ENCODE measurements at places on chromosomes 2 and 18. TPM values are rescaled to one million over a fixed set of nuclear protein-coding genes. Genes with fewer than 3 reads are reported as not detected.

GRCh38 chr2:190910341-190911136, 29.9 kb downstream of the GLS start:
- no peak for DNase-seq

Gene IL1F10
- not detected for total RNA-seq

Gene NT5DC4
- not detected for total RNA-seq

DNA sequence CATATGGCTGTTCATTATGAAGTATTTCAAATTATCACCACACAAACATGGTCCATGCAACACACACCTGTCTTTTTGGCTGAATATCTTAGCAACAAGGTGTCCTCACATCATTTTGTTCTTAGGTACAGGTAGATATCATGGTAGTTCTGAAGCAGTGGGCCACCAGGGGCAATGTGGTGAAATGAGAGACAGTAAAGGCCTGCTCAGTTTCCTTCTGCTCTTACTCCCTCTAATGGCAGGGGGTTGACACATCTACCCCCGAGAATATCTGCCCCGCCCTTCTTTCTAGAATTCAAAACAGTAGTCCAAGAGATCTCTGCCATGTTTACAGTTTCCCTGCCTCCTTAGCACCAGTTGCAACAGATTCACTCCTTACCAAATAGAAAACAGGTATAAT, 147.0 kb upstream of the KLHL14 start:
- DNase-seq, result no peak

Gene RGPD3
- not detected for total RNA-seq

- DNase-seq, result no peak
Measured at GRCh38 chr2:168345601-168346000, 98.2 kb upstream of the STK39 start.

GRCh38 chr2:134674687-134675086, 44.1 kb downstream of the TMEM163 start:
- no peak for DNase-seq

- DNase-seq, result no peak
Measured at GRCh38 chr2:237870754-237871651, 11.6 kb downstream of the RAMP1 start.

DNA sequence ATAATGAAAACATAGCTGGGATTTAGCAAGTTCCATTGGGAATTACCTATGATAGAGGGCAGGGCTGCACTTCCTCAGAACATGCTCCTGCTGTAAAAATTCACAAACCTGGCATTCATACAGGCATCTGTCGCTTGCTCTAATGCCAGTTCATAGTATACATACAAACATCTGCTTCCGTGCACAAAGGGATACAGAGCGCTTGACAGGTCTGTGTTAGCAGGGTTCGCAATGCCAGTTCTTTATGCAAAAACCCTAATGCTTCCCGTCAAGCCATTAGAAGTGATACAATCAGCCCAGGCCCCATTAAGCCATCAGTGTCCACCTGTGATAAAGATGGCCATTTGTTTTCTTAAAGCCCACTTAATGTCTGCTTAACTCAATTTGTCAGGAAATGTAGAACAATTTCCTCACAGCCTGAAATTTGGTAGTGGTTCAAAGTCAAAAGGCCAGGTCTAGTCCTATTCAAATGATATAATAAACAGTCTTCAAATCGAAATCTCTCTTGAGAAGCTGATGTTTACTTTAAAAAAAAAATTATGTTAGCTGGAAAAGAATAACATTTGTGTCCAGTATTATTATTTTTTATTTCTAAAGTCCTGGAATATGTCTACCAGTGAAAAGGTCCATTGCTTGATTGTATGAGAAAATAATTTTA, 556.3 kb downstream of the ARHGAP15 start:
- DNase-seq, result no peak

- no peak for DNase-seq
Measured at GRCh38 chr2:233833345-233833744, 21.0 kb downstream of the HJURP start.

Gene SIGLEC15
- total RNA-seq, result 0.19 TPM

DNA sequence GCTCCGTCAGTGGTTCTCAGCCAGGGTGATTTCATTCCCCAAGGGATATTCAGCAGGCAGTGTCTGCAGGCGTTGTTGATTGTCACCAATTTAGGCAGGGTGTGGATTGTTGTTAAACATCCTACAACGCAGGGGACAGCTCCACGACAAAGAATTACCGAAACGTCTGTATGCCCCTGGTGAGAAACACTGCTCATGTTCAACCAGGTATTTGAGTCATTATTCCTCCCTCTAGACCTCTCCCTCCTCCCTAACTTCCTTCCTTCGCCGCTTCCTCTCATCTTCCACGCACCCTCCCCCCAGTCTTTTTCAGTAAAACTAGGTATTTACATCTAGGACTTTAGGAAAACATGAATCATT, 50.8 kb downstream of the NCK2 start:
- no peak for DNase-seq

- no peak for DNase-seq
Measured at GRCh38 chr2:200422071-200422470, 87.8 kb downstream of the KCTD18 start.

DNA sequence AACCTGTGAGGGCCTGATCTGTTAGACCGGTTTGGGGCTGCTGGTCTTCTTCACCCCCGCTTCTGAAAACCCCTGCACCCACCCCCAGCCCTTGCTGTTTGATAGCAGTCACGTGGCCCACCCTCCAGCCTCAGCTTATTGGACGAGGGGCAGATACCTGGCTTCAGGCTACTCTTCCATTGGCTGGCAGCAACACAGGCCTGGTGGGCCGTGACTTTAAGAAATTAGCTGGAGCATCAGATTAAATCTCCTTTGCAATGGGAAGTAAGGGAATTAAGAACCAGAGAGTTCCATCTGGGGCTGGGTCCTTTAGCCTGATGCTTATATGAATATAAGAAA, 107.3 kb downstream of the KLHL29 start:
- no peak for DNase-seq

GRCh38 chr2:43169099-43169945, 57.1 kb downstream of the ZFP36L2 start:
- DNase-seq, result no peak

GRCh38 chr2:240628808-240629618, 3.7 kb downstream of the GPR35 start:
- DNase-seq, result no peak

Gene CRYGD
- total RNA-seq, result not detected

Gene LYG1
- 0.58 TPM for total RNA-seq

Gene HOXD13
- not detected for total RNA-seq

DNA sequence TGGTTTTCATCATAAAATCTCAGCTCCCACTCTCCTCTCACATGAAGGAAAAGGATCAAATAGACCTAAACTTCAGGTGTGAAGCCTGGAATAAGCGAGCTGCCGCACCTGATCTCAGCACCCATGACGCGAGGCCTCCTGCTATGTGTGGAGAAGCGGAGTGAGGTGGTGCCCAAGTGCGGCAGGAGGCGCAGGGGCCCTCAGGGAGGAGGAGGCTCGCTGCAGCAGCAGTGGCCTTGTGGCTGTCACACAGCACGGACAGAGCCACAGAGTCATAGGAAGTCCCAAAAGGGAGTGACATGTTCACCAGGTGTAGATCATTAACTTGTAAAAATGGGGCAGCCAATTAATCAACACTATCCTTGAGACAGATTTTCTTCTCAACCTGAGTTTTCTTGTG, 9.1 kb downstream of the SCLY start:
- no peak for DNase-seq

- no peak for DNase-seq
Measured at GRCh38 chr2:190781604-190782198, 98.9 kb upstream of the GLS start.

Gene COL4A4
- 8.9 TPM for total RNA-seq

DNA sequence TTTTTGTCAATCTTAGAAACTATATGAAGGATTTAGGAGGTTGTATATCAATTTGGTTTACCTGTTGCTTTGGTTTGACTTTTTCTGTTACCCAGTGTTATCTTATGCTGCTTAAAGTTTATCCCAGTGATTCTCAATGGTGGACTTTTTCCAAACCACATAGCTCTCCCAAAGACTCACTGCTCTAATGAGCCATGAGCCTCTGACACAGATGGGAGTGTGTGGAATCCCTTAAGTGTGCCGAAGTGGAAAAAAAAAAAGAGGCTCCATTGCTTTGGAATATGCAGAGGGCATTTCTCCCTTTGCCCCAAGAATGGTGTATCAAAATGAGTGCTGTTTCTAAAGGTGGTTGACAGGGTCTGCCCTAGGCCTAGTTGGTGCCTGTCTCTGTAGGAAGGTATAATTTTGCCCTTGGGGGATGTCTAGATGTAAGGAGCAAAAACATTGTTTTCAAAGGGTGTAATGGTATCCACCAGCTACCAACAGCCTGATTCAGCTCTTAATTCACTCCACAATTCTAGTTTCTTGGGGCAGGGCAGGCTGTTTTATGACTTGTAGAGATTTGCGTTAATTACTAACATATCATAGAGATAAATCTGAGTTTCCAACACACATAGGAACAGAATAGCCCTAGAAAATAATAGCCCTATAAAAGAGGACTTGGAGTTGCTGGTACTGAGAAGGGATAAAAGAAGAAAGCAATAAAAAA, 64.3 kb upstream of the CYP26B1 start:
- no peak for DNase-seq

DNA sequence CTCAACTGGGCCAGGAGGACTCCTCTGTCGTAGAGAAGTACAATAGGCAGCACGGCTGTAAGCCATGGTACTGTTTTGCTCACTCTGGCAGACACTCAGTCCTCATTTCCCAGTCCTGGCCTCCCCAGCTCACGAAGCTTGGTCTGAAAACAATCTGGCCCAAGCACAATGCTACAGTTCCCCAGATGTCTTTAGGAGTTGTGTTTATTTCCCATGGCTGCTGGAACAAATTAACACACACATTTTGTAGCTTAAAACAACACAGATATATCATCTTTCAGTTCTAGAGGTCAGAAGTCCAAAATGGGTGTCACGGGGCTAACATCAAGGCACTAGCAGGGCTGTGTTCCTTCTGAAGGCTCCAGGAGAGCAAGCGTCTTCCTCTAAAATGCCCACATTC, 13.0 kb downstream of the FABP1 start:
- DNase-seq, result no peak

DNA sequence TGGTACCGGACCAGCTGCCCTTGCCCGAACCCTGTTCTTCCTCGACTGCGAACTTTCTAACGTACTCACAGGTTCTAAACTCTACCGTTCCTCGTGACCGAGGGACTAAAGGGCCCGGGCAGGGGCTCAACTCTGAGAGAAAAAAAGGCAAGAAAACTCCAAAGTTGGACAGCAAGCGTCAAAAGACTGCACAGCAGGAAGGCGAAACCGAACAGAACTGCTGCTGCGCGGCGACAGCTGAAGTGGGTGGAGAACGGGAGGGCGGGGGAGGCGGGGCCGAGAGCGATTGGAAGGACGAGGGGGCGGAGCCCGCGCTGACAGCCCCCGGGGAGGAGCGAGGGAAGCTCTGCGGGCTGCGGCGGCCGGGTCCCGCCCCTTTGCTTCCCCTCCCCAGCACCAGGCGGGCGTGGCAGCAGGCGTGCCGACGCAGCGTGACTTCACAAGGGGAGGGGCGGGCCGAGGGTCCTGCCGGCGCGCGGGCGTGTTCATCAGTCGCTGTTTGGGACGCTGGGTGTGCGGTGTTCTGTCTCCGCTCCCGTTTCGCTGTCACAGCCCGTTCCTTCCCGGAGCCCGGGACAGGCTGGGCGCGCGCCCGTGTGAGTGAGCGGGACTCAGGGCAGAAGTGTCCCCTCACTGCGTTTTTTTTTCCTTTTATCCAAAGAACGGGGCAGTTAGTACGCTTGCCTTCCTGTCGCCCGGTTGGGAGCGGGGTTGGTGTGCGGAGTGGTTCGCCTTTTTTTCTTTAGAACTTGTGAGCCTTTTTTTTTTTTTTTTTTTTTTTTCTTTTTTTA, at the start of gene NABP1:
Gene NABP1 (plus strand): TSS at position 491 of the 791 bp plus-strand sequence. CDS start 479 bp downstream, outside the sequence.
- peak; percentile 99 for DNase-seq

Gene ST8SIA5
- 6.2 TPM for total RNA-seq

Gene PRSS56
- not detected for total RNA-seq

- DNase-seq, result peak; percentile 31
Measured at GRCh38 chr2:168231609-168232241, 15.7 kb downstream of the STK39 start.

DNA sequence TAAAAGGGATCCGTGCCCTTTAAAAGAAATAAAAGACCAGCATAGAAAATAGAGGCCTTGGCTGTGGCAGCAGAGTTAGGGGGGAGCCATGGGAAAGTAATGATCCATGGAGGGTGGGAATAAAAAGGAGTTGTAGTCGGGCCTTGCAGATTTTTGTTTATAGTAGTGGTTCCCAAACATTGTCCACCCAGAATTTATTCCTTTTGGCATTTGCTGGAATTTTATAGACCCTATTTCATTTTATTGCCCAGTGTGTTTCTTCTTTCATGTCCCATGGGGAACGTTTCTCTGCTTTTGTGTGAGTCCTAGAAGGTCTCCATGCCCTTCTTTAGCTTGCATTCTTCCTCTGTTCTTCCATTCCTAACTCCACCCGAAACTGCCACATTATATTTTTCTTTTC, 222.2 kb downstream of the LTBP1 start:
- no peak for DNase-seq

Gene LINC00305
- total RNA-seq, result not detected

GRCh38 chr2:80748592-80748991, 444.0 kb upstream of the LRRTM1 start:
- DNase-seq, result no peak

DNA sequence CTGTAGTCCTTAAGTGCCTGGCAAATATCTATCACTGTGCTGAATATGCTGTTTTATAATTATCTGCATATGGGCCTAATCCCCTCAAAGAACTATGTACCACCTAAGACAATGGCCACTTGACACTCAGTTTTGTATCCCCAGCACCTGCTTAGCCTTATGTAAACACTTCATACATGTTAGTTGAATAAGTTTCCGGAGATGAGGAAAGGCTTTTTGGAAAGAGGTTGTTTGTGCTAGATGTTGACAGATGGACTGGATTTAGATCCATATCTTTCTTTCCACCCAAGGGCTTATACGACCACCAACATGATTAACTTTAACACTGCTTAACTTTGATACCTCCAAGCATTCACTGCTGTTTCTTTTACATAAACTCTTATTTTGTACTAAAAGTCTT, 63.3 kb downstream of the FAM228A start:
- DNase-seq, result no peak

GRCh38 chr2:16246911-16247310, 306.6 kb downstream of the MYCN start:
- DNase-seq, result no peak

Gene MYO5B
- 0.44 TPM for total RNA-seq

DNA sequence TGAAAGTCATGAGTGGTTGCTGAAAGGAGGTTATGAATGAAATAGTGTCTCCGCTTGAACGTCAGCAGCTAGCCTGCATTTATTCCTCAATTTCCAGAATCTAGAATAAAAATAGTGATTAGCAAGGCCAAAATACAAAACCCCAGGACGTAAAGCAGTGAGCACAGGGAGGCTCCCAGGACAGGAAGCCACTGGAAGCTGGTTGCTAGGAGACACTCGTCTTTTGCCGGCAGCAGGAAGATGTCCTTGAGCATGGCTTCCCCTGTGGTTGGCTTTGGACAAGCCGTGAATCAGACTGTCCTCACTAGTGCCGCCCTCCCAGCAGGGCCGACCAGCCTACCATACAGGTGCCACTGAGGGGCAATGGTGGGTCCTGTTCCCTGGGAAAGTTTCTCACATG, 374.4 kb downstream of the MTX2 start:
- DNase-seq, result no peak

Gene TEX44
- not detected for total RNA-seq

Gene TMEM17
- total RNA-seq, result 2.2 TPM

All from left ventricle myocardium inferior (tissue), 1 donor.